ENCODE measurements at places on chromosomes 1 and 21.

DNA sequence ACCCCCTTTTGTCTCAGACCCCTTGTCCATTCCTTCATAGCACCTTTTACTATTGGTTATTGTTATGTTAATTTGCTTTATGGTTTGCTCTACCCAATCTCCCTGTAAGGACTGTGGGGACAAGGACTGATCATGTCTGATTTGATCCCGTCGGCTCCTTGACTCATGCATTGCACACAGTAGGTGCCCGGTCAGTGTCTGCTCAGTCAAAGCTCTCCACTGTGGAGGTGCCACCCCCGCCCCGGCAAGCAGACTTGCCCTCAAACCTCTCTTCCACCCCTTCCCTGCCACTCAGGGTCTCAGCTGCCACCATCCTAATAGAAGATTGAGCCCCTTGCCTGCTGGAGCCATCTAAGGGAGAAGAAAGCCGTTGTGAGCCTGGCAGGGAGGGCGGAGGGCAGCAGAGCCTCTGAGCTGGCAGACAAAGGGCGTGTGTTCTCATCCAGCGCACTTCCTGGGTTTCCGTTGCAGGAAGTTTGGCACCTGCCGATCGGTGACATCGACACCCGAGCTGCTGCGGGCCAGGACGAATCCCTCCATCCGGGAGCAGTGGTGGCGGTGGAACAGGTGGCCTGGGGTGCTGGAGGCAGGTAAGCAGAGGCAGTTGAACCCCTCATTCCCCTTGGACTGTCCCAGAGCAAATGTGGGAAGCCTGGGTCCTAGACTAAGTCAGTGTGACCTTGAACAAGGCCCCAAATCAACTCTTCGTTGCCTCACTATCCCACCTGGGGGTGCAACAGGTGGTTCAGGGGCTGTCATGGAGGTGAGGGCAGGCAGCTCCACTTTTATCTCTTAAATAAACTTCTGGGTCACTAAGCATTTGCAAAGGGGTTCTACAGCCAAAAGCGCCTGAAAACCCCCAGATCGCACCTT lies 2.2 kb upstream of the FBLIM1 start:
- no peak for DNase-seq

GRCh38 chr21:15682977-15683376 lies 46.8 kb upstream of the USP25 start:
- DNase-seq: no peak

GRCh38 chr1:70327306-70328076 lies 27.0 kb downstream of the ANKRD13C start:
- DNase-seq: no peak

GRCh38 chr1:185468626-185469025 lies 151.6 kb upstream of the IVNS1ABP start:
- DNase-seq: no peak

DNA sequence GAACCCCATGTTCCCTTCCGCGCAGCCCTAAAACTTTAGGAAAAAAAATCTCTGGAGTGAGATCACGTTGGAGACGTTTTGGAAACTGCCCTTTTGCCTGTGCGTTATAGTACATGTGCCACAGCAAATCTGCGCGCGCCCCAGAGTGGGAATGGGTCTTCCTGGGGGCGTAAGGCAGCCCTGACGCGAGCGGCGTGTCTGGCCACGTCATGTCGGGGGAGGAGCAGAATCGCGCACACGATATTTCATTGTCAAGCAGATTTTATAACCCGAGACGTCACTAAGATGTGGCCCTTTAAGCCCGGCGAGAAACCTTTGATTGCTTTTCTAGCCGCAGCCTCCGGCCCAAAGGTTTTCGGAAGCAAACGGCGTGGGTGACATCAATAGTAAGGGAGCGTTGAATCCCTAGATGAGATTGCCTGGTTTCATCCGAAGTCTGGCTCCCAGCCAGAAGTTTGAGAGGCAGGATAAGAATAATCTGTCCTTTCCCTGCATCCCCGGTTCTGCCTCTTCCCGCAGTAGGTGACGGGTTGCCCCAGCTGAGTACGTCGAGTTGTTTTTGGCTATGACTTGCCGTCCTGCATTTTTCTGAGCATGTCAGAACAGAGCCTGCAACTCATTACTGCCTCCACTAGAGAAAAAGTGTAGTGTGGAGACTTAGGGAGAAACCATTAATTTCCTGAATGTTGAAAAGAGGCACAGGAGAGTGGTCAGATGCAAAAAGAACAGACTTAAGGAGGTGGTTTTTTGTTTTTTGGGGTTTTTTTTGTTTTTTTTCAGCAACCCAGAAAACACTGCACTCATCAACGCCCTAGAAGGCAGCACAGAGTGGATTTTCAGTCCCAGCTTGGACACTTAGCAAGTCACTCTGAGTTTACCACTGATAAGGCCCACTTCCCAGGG lies 817 bp upstream of the PMVK start:
- DNase-seq: peak; percentile 97

Measured in substantia nigra (tissue), 51 donors.